NCI-H1092 treated with DMSO at 0.1 percent for 48 hours (cell line): ENCODE measurements at places on chromosomes 11 and 22.

GRCh38 chr11:2685566-2686359 lies 14.0 kb downstream of the KCNQ1OT1 start:
- DNase-seq, result no peak

DNA sequence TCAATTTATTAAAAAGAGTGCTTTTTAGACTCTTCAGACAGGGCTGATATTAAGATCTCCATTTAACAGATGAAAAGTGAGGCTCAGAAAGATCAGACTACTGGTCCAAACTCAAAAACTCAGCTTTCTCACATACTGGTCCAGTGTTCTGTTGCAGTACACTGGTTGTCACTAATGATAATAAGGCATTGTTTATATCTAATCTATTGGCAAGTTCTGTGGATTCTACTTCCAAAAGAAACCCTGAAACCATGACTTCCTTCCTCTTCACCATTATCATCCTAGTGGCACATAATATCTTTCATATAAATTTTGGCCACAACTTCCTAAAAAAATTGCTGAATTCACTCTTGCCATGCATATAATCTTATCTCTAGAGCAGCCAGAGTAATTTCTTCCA lies 36.9 kb downstream of the F2 start:
- no peak for DNase-seq

GRCh38 chr11:1655168-1656060 lies 25.8 kb downstream of the KRTAP5-5 start:
- DNase-seq, result no peak

- DNase-seq, result no peak
Measured at GRCh38 chr11:78180751-78181150, 7.7 kb downstream of the KCTD21 start.

- no peak for DNase-seq
Measured at GRCh38 chr22:48496987-48497650, 1330.6 kb downstream of the BRD1 start.

DNA sequence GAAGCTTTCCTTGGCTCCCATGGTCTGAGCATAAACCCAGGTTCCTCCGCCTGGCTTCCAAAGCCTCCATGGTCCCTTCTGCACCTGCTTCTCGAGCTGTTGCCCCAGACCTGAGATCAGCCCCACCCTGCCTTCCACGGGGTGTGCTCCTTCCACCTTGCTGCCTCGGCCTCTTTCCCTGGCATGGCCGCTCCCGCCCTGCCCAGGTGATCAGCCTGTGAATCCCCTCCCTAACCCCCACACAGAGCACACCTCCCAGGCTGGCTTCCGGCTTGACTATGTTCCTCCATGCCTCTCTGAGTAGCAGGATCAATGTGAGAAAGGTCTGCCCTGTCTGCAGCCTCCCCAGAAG lies 2.7 kb upstream of the PPP6R3 start:
- no peak for DNase-seq

DNA sequence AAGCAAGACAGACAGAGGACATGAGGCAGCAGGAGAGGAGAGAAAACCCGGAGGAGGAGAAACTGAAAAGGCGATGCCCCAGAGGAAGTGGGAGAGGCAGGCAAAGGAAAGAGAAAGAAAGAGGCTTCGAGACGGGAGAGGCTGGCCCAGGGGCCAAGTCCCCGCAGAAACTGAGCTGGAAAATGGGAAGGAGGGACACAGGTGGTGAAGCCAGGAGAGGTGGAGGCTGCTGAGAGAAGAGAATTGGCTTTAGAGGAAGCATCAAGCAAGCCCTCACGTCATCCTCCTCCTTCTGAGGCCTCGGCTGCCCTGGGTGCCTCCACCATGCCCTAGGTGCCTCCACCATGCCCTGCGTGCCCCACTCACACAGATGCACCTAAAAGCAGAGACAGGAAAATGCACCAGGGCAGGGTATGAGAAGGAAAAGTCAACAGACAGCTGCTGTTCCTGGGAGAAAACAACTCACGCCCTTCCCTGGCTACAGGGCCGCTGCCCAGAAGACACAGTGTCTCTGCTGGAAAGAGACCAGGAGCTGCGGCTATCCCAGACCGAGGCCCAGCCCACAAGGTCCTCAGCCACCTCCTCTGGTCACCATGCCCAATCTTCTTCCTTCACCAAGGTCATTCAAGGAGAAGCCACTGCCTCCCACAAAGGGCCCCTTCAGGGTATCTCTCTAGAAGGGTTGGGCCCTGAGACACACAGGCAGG lies 14.3 kb downstream of the FXYD6 start:
- no peak for DNase-seq

GRCh38 chr22:29044657-29045176 lies 16.9 kb downstream of the C22orf31 start:
- no peak for DNase-seq

GRCh38 chr11:83249972-83250593 lies 36.1 kb downstream of the CCDC90B start:
- DNase-seq, result peak; percentile 29

DNA sequence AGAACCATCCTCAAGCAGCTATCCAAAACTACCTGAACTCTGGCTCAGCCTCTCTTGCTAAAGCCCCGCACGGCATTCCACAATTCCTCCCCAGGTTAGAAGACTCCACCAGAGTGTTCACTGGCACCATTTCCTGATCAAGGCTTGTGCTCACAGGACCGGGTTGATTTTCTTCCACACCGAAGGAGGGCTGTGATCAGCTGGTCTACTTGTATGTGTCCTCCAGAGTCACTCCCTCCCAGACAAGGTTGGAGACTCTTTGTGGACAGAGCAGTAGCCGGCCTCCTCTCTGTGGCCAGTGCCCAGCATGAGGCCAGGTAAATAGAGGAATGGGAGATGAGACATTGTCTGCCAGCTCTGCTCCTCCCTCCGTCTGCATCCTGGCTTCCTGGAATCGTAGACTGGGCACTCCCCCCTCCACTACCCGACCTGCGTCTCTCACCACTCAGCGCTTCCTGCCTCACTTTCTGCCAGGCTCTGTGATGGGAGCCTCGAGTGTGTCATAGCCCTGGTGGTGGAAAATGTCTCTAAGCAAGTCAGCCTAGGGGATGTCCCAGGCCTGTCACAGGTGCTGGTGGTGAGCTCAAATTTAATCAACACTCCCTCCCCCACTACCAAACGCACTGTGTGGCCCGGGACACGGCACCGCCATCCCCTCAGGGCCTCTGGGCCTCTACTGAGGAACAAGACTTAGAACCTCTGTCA lies 12.5 kb upstream of the TMPRSS6 start:
- no peak for DNase-seq

- peak; percentile 42 for DNase-seq
Measured at GRCh38 chr11:79076526-79077115, 364.2 kb downstream of the TENM4 start.

DNA sequence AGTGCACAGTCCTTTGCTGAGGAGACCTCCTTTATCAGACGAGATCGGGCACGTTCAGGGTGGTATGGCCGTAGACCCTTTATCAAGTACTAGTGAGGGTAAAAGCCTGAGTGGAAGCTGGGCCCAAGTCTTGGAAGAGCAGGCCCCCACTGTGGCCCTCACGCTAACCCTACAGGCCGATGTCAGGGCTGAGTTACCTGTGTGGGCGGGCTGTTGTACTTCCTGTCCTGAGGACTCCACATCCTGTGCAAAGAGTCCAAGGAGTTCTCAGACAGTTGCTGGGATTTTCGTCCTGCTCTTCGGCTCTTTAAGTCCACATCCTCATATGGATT lies 34.9 kb downstream of the RPL27A start:
- no peak for DNase-seq

- no peak for DNase-seq
Measured at GRCh38 chr11:59029366-59029889, 56.7 kb upstream of the GLYATL1B start.

- DNase-seq, result no peak
Measured at GRCh38 chr11:86214710-86215109, 29.8 kb upstream of the EED start.

DNA sequence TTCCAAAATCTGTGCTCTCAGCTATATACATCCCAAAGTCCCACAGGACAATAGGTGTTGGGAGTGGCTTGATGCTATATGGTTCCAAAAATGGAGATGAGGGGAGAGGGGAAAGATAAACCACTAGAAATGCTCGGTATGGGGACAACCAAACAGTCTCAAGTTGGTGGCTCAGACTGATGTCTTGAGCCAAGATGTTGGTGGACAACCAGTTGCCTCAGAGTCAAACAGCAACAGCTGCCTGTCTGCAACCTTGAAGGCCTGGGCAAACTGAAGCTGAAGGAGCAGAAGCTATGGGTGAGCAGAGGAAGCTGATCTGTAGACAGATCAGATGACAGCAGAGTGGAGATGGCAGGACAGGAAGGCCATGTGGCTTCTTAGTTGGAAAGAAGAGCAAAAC lies 4.0 kb downstream of the RRP8 start:
- no peak for DNase-seq

DNA sequence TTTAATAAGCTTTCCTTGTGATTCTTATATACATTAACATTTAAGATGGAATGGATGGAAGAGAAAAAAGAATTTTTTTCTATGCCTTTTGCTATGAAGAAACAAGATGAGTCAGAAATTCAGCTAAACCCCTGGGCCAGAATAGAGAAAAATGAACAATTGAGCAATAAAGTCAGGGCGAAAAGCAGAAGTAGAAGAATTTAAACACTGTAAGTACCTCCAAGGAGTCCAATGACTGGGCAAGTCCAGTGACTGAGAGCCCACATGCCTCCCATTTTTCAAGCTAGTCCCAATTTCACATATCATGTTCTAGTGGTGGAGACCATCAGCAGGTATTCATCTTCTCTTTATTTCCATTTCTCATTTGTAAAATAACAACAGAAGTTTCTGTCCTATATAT lies 18.6 kb upstream of the APLP2 start:
- DNase-seq, result no peak

DNA sequence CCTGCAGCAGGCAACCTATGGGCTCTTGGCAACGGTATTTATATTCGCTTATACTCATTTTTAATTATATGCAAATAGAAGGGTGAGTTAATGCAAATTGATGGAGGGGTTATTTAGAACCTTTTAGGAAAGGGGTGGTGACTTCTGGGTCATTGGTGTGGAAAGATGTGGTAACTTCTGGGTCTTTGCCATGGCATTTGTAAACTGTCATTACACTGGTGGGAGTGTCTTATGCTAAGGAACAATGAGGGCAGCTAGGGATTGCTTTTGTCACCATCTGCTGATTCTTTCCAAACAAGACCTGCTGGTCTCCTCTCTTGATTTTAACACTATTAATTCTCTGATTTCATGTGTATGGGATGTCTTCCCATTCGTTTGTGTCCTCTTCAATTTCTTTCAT lies 11.7 kb upstream of the KAT5 start:
- DNase-seq, result no peak

- no peak for DNase-seq
Measured at GRCh38 chr11:108914211-108914610, 249.3 kb downstream of the DDX10 start.

DNA sequence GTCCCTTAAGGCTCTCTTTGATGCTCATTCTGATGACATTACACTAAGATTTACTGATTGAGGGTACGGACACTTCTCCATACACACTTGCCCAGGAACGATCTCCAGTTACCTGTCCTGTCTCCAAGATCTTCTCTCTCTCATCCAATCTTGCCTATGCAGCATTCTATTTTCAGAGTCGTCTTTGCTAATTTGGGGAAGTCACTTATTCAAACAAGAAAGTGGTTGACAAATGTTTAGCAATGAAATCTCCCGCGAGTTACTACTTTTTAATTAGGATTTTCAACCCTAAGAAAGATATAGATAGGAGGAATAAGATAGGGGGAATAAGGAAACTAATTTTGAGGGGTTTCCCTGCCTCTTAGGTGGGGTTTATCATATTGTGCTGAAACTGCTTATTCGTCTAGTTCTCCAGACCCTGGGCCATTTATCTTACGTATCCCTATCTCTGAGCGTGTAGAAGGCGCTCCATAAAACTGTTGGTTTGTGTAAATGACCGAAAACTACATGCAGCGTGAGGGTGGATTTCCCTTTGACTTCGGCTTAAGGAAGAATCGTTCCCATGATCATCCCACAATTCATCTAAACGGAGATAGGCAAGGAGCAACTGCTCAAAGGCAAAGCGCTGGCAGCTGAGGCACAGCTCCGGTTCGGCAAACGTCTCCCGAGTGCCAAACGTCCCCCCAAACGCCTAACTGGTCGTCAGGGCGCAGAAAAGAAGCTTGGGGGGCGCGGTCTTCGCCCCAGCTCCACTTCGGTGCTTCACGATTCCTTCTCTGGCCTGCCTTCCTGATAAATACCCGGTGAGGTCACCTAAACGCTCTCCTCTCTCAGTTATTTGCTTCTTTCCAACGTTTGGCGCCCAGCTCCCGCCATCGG lies 804 bp downstream of the APIP start:
- DNase-seq, result peak; percentile 84

- DNase-seq, result peak; percentile 31
Measured at GRCh38 chr11:94511932-94512781, at the start of gene C11orf97. Gene C11orf97, plus strand, starts transcription at chr11:94512461. Its CDS starts 68 bp downstream, at chr11:94512529.

- DNase-seq, result no peak
Measured at GRCh38 chr22:49951000-49951677, 9.4 kb upstream of the PIM3 start.

GRCh38 chr11:80843266-80843974 lies 1402.6 kb upstream of the TENM4 start:
- DNase-seq, result no peak

- DNase-seq, result no peak
Measured at GRCh38 chr11:134582770-134583095, 170.7 kb upstream of the B3GAT1 start.

GRCh38 chr22:49208768-49209252 lies 618.9 kb downstream of the BRD1 start:
- DNase-seq, result no peak

DNA sequence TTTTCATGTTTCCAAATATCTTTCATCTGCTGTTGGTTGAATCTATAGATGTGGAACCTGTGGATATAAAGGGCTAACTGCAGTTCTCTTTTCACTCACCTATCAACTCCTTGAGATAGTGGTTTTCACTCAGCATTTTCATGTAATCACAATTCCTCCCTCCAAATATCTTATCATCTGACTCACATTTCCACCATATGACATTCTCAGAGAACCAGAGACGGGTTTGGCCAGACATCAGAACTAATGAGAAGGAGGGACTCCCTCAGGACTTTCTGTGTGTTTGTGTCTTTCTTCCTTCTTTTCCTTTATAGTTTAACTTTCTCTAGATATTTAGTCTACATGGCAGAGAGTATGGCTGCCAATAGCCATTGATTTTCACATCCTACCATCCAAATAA lies 134.8 kb upstream of the DDI1 start:
- DNase-seq, result no peak

DNA sequence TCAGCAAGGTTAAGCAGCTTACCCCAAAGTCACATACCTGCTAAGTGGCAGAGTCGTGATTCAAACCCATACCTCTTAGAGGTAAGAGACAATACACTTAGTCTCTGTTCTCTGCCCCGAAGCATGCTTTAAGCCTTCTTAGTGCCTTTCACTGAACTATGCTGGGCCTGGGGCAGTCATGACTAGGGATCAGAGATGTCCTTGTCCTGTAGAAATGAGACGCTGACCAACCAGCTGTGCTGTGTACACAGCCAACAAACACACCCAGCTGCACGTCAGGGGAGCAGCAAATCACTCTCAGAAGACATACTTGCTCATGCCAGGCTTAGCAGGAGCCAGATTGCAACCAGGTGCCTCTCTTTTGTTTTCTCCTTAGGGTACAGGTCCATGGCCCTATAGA lies 255.7 kb downstream of the BUD13 start:
- peak; percentile 54 for DNase-seq

GRCh38 chr11:86118253-86118652 lies 49.4 kb upstream of the PICALM start:
- DNase-seq, result no peak

GRCh38 chr11:69320756-69321741 lies 27.1 kb downstream of the MYEOV start:
- DNase-seq, result no peak

- no peak for DNase-seq
Measured at GRCh38 chr11:70694371-70694770, 296.0 kb downstream of the CTTN start.

- DNase-seq, result no peak
Measured at GRCh38 chr11:118314988-118315411, 10.5 kb downstream of the CD3E start.
